ENCODE measurements at places on chromosomes 11 and 22. TPM values are rescaled to one million over a fixed set of nuclear protein-coding genes. Genes with fewer than 3 reads are reported as not detected.

ADM2 gene
- total RNA-seq, result 0.52 TPM

OR5B12 gene
- not detected for total RNA-seq

MUC5AC gene
- total RNA-seq, result not detected

ZMAT5 gene
- 15.2 TPM for total RNA-seq

IGLL1 gene
- total RNA-seq, result not detected

APBB1 gene
- 65.5 TPM for total RNA-seq
